Neuronal stem cell (in vitro differentiated cells): ENCODE measurements at places on chromosomes 1 and 21.

GRCh38 chr1:234603221-234604204 is 6.5 kb downstream of the IRF2BP2 start:
- H3K27ac ChIP-seq = no peak overlapping the region
- no peak overlapping the region for H3K4me3 ChIP-seq
- no peaks in the 10 kb centered on the region for H3K27me3 ChIP-seq
- DNase-seq = no peak
- peaks cover 70% of the 10 kb centered on the region for H3K36me3 ChIP-seq
- peaks cover 53% of the 10 kb centered on the region for H3K4me1 ChIP-seq

DNA sequence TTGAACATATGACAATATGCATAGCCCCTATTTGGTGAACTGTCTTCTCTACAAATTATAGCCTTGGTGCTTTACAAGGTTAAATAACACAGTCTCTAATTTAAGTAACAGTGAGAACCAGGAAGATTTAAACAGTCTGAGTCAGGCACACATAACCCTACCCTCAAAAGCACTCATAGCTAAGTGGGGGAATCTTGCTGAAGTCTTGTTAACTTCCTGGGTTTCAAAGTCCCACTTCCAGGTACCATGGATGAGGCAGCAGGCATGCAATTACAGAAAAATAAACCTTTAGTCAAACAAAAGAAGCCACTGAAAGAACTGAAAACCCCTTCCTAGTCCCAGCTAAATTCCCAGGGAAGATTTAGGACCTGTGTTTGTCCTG is 147.6 kb downstream of the PBX1 start:
- H3K4me1 ChIP-seq = peaks cover 16% of the 10 kb centered on the region
- H3K27ac ChIP-seq = no peak overlapping the region
- no peaks in the 10 kb centered on the region for H3K36me3 ChIP-seq
- H3K4me3 ChIP-seq = no peak overlapping the region

DNA sequence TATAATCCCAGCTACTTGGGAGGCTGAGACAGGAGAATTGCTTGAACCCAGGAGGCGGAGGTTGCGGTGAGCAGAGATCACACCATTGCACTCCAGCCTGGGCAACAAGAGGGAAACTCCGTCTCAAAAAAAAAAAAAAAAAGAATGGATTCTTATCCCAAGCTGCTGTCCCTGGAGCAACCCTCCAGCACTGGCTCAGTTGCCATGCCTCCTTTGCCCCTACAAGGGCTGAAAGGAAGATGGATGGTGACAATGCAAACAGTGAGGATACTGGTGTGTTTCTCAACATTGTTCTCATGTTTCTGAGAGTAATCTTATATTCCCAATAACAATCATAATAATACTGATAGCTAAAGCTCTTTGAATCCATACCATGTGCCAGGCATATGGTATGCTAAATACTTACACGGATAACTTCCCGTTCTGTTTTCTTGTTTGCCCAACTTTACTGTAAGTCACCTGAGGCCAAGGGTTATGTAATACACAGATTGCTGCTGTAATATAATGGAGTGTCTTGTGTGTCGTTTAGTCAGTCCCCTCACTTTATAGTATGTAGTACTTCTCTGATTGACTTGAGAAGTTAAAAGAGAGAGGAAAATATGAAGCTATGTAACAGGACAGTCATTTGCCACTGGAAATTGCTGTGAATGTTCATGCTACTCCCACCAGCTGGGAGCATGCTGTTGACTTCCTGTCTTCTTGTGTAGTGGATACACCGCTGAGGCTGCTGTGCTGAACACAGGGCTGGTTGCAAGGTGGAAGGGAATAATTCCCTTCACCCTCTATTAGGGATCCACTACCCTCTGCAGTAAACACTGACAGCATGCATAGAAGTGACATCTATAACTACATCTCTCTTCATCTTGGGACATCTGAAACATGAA is 153.6 kb downstream of the CNIH3 start:
- no peak overlapping the region for H3K27ac ChIP-seq
- H3K36me3 ChIP-seq = no peaks in the 10 kb centered on the region
- H3K4me3 ChIP-seq = no peak overlapping the region
- H3K27me3 ChIP-seq = no peaks in the 10 kb centered on the region
- H3K4me1 ChIP-seq = no peaks in the 10 kb centered on the region

DNA sequence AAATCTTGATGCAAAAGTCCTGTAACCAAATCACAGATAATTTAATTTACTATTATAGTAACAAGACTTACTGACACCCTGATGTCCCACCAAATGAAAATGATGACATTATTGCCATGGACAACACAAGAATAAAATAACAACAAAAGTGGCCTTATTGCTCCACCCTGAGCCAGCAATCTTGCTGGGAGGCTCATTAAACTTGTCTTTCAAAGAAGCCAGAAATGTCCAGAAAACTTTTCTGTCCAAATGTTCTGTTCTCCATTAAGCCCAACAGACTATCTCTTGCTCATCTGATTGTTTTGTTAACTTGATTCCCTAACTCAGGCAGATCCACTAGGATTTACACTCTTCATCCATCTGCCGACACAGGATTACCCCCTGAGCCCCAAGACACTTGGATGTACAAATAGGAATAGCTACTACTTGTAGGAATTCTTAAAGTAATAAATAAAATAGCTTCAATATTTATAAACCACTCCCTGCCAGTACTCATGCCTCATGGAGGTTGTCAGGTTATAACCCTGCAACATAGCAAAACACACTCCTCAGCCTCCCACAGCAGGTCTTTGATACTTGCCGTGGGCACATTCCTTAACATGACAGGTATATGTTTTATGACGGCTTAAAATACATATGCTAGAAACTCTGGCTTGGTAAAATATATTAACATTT is 84.9 kb downstream of the PTPN14 start:
- peaks cover 2% of the 10 kb centered on the region for H3K36me3 ChIP-seq
- no peak overlapping the region for H3K27ac ChIP-seq
- no peak for DNase-seq
- H3K4me3 ChIP-seq = no peak overlapping the region
- peaks cover 7% of the 10 kb centered on the region for H3K4me1 ChIP-seq

- H3K4me1 ChIP-seq = no peaks in the 10 kb centered on the region
- peaks cover 3% of the 10 kb centered on the region for H3K27me3 ChIP-seq
- H3K4me3 ChIP-seq = no peak overlapping the region
- no peak for DNase-seq
- no peaks in the 10 kb centered on the region for H3K36me3 ChIP-seq
Observed at GRCh38 chr1:36961062-36961615, 73.2 kb downstream of the GRIK3 start.

DNA sequence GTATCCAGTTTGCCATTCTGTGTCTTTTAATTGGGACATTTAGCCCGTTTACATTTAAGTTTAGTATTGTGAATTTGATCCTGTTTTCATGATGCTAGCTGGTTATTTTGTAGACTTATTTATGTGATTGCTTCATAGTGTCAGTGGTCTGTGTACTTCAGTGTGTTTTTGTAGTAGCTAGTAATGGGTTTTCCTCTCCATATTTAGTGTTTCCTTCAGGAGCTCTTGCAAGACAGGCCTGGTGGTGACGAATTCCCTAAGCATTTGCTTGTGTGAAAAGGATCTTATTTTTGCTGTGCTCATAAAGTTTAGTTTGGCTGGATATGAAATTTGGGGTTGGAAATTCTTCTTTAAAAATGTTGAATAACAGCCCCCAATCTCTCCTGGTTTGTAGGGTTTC is 69.2 kb upstream of the PDC start:
- no peaks in the 10 kb centered on the region for H3K4me1 ChIP-seq
- H3K27me3 ChIP-seq = no peaks in the 10 kb centered on the region
- no peaks in the 10 kb centered on the region for H3K36me3 ChIP-seq
- DNase-seq = no peak
- H3K4me3 ChIP-seq = no peak overlapping the region

- no peak for DNase-seq
- peaks cover 79% of the 10 kb centered on the region for H3K36me3 ChIP-seq
- H3K27me3 ChIP-seq = no peaks in the 10 kb centered on the region
- no peak overlapping the region for H3K4me3 ChIP-seq
- H3K27ac ChIP-seq = no peak overlapping the region
Observed at GRCh38 chr21:25887646-25888306, 153.0 kb downstream of the GABPA start.

DNA sequence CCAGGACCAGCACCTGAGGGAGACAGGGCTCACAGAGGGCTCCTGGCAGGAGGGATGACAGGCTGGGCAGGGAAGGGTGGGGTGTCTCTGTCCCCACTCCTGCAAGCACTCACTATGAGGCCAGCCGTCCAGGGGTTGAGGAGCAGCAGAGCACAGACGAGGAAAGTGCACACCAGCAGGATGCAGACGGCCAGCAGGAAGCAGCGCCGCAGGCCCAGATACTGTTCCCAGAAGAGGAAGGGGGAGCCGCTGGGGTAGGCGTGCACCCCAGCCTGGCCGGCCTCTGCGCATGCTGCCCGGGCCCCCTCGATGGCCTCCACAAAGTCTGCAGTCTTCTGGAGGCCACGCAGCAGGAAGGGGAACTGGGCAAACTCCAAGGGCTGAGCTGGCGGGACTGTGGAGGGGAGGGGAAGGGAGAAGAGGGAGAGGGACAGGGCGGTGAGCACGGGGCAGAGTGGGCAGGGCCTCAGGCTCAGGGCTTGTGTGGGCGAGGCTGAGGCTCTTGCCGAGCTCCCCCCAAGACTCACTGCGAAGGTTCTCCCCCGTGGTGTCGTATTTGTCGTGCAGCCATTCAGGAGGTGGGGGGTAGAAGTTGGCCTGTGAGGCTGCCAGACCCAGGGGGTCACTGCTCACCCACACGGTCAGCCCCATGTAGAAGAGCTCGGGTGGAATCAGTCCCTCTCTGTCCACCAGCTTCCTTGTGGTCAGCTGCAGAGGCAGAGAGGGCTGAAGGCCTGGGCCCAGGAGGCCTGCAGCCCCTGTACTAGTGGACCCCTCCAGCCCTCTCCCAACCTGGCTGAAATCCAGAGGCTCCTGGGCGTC is 16.5 kb downstream of the PTCH2 start:
- H3K27me3 ChIP-seq = no peaks in the 10 kb centered on the region
- H3K4me1 ChIP-seq = no peaks in the 10 kb centered on the region
- no peaks in the 10 kb centered on the region for H3K36me3 ChIP-seq
- no peak for DNase-seq
- no peak overlapping the region for H3K4me3 ChIP-seq
- no peak overlapping the region for H3K27ac ChIP-seq

DNA sequence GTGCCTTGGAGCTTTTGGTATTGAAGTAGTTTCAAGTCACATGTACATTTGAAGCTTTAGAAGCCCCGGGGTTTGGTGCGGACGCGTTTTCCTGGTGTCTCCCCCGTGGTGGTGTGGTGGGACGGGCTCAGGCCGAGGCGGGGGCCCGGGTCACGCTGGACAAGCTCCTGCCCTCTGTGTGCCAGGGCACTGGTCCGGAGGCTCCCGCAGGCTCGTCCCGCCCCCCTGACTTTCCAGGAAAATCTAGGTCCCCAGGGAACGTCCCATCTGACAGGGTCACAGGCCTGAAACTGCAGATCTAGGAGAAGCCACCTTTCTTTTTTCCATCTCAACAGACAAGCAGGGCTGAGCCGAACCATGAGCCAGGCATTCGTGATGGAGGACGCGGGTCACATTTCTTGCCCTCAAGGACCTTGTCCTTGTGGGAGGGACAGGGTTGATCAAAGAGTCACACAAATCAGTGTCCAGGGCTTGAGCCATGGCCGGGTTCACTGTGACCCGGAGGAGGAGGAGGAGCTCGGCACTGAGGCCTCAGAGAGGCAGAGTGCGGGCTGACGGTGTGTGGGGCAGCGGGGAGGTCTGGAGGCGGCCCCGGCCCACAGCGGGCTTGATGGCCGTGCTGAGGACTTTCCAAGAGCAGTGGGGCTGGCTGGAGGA is 1.6 kb downstream of the DMRTB1 start:
- H3K27me3 ChIP-seq = no peaks in the 10 kb centered on the region
- H3K36me3 ChIP-seq = no peaks in the 10 kb centered on the region
- H3K4me1 ChIP-seq = peaks cover 6% of the 10 kb centered on the region
- H3K4me3 ChIP-seq = no peak overlapping the region
- H3K27ac ChIP-seq = no peak overlapping the region

DNA sequence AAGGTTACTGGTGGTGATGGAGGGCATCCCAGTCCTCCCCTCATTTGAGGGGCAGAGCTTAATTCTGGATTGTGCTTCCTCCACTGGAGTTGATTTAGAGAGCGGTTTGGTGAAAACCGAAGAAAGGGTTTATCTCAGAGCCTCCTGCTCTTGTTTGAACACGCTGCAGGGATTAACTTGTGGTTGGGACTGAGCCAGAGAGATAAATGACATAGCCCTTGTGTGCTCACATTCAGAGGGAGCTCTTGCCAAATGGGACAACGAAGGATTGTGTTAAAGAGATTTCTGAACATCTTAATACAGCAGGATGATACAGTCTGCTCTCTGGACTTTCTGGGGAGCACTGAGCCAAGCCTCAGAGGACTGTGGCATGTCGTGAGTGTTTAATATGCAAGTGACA is 308.2 kb downstream of the DISC1 start:
- H3K4me1 ChIP-seq = peaks cover 15% of the 10 kb centered on the region
- no peaks in the 10 kb centered on the region for H3K27me3 ChIP-seq
- DNase-seq = no peak
- no peaks in the 10 kb centered on the region for H3K36me3 ChIP-seq
- no peak overlapping the region for H3K27ac ChIP-seq

GRCh38 chr1:64396817-64397216 is 73.1 kb upstream of the CACHD1 start:
- no peaks in the 10 kb centered on the region for H3K36me3 ChIP-seq
- H3K27me3 ChIP-seq = no peaks in the 10 kb centered on the region
- H3K27ac ChIP-seq = no peak overlapping the region
- no peak overlapping the region for H3K4me3 ChIP-seq
- no peaks in the 10 kb centered on the region for H3K4me1 ChIP-seq
- no peak for DNase-seq

GRCh38 chr21:16071761-16072160 is 342.0 kb downstream of the USP25 start:
- peaks cover 17% of the 10 kb centered on the region for H3K4me1 ChIP-seq
- no peaks in the 10 kb centered on the region for H3K36me3 ChIP-seq
- no peak overlapping the region for H3K27ac ChIP-seq
- H3K4me3 ChIP-seq = no peak overlapping the region

- H3K27me3 ChIP-seq = no peaks in the 10 kb centered on the region
- no peaks in the 10 kb centered on the region for H3K36me3 ChIP-seq
- H3K4me3 ChIP-seq = no peak overlapping the region
Observed at GRCh38 chr21:30227633-30228404, 11.9 kb upstream of the CLDN8 start.

- H3K27me3 ChIP-seq = no peaks in the 10 kb centered on the region
- no peak overlapping the region for H3K4me3 ChIP-seq
- no peaks in the 10 kb centered on the region for H3K4me1 ChIP-seq
- H3K36me3 ChIP-seq = no peaks in the 10 kb centered on the region
- DNase-seq = no peak
Observed at GRCh38 chr1:186514367-186514766, 53.5 kb upstream of the PDC start.

GRCh38 chr1:18820791-18821641 is 38.4 kb downstream of the TAS1R2 start:
- peaks cover 25% of the 10 kb centered on the region for H3K27me3 ChIP-seq
- peaks cover 2% of the 10 kb centered on the region for H3K4me1 ChIP-seq
- peak; percentile 78 for DNase-seq
- H3K4me3 ChIP-seq = no peak overlapping the region

DNA sequence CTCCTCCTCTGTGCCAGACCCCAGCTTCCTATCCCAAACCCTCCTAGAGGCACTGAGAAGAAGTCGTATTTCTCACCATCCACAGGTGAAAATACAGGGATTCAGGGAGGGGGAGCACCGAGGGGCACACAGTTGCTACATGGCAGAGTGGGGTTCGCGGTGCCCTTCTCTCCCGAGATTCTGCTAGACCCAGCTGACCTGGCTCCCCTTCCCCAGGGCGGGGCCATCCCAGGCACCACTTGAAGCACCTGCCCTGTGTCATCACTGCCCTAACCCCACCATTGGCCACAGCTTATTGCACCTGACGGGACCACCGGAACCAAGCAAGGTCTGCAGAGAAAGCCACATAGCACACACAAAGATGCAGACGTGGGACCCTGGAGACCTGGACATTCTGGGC is 30.5 kb downstream of the SDC3 start:
- H3K27ac ChIP-seq = no peak overlapping the region
- peaks cover 9% of the 10 kb centered on the region for H3K4me1 ChIP-seq
